ENCODE measurements at places on chromosomes 4 and X.

DNA sequence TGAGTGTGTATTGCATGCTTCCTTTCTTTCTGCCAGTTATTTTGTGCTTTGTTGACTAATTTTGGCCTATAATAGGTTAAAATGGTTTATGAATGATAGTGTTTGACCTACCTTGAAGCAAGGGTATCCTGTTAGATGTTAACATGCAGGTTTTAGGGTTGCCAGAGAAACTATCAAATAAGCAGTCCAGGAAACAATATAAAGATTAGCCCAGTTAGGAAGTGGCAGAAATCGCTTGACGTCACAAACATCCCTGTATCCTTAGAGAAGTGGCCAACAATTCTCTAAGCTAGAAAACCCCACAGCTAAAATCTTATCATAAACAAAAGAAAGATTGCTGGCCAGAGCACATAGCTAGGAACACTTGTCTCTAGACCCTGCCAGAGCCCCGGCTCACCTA, 3.8 kb downstream of the NAP1L5 start:
- DNase-seq: no peak

DNA sequence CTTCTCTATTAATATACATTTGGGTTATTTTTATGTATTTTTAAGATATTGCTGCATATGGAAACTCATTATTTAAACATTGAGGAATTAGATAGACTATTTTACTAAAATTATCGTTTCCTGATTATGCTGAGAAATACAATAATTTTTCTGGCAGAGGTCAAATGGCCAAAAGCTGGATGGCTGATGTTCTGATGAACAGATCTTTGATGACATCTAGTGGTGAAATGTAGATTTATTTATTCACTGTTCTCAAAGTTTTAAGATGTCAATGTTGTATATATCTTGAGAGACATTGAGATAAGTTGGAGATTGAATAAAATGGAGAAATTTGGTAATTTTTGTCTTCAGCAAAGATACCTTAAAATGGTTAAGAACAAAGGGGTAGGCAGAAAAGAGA, 96.2 kb downstream of the UGT8 start:
- peak; percentile 61 for DNase-seq

DNA sequence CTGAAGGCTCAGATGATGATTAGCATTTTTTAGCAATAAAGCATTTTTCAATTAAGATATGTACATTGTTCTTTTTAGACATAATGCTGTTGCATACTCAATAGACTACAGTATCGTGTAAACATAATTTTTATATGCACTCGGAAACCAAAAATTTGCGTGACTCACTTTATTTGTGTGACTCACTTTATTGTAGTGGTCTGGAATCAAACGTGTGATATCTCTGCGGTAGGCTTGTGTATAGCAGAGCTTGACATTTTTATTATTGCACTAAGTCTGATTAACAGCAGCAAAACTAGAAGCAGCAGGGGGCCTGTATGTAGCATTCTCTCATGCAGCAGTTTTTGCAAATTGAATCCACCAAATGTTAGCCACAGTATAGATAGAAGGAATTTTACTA, 119.1 kb upstream of the PRDX4 start:
- no peak for DNase-seq

DNA sequence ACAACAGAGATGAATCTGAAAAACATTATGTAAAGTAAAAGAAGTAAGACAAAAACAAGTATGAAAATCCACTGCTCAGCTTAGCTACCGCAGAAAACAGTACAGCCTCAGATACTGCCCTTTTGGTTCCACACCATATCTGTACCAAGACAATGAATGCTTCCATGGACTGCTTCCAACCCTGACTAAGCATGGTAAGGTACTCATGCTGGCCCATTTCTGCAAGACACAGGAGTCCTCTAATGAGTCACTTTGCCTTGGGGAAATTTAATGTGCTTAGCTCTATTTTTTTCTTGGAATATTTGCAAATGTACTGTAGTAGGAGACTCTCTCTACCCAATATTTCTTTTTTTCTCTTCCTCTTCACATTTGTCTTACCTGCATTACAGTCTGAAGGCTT, 931.7 kb upstream of the HS3ST1 start:
- no peak for DNase-seq

GRCh38 chr4:163565226-163566135, 71.0 kb downstream of the TMA16 start:
- DNase-seq: no peak

DNA sequence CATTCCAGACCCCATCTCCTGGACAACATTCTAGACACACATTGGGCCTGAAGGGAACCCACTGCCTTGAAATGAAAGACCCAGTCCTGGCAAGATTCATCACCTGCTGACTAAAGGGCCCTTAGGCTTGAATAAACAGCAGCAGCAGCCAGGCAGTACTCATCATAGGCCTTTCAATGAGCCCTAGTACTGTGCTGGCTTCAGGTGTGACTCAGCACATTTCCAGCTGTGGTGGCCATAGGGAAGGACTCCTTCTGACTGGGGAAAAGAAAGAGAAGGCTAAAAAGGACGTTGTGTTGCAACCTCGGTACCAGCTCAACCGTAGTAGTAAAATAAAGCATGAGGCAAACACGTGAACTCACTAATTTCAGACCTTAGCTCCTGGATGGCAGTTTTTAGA, 344.0 kb downstream of the ACTRT1 start:
- DNase-seq: no peak

- DNase-seq: no peak
Measured at GRCh38 chr4:17380347-17380746, 131.5 kb downstream of the QDPR start.

GRCh38 chrX:111597967-111598366, 83.0 kb upstream of the ALG13 start:
- no peak for DNase-seq

DNA sequence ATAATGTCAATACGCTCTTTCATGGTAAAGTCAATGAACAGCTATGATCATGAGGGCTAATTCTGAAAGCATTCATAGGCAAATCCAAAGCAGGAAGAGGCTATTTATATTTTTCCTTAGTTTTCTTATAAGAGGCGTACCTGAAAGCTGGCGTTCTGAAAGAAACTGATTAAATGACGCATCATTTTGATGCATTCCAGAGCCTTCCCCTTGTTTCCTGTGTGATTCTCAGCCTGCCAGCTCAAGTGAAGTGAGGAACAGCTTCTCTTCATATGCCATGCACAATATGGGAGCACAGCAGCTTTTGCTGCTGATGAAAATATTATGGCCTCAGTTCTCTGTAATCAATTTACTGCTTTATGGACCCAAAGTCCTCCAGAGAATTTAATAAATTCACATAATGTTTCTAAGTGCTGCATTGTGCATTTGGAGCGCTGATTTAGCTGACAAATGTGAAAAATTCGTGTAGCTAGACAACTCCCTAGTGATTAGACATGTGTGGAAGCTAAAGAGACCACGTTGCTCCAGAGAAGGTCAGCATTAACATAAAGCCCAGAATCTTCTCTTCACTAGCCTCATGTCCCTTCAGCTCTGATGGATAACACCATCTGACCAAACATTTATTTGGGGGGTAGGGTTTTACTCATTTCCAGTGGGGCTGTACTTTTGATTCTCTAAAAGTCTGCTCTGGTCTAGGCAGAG, 110.8 kb downstream of the GPAT3 start:
- DNase-seq: no peak

DNA sequence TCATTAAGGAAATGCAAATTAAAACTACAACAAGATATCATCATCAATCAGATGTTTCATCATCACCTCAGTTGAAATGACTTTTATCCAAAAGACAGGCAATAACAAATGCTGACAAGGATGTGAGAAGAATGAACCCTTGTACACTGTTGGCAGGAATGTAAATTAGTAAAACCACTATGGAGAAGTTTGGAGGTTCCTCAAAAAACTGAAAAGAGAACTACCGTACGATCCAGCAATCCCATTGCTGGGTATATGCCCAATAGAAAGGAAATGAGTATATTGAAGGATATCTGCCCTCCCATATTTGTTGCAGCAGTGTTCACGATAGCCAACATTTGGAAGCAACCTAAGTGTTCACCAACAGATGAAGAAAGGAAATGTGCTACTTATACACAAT, 50.6 kb upstream of the STARD8 start:
- DNase-seq: no peak

GRCh38 chr4:121056066-121056465, 16.3 kb downstream of the NDNF start:
- DNase-seq: peak; percentile 4

GRCh38 chrX:40176351-40177116, 78.8 kb upstream of the BCOR start:
- no peak for DNase-seq

- DNase-seq: no peak
Measured at GRCh38 chrX:51456246-51456645, 40.1 kb downstream of the NUDT11 start.

GRCh38 chr4:116272336-116272735, 813.0 kb downstream of the TRAM1L1 start:
- DNase-seq: no peak

DNA sequence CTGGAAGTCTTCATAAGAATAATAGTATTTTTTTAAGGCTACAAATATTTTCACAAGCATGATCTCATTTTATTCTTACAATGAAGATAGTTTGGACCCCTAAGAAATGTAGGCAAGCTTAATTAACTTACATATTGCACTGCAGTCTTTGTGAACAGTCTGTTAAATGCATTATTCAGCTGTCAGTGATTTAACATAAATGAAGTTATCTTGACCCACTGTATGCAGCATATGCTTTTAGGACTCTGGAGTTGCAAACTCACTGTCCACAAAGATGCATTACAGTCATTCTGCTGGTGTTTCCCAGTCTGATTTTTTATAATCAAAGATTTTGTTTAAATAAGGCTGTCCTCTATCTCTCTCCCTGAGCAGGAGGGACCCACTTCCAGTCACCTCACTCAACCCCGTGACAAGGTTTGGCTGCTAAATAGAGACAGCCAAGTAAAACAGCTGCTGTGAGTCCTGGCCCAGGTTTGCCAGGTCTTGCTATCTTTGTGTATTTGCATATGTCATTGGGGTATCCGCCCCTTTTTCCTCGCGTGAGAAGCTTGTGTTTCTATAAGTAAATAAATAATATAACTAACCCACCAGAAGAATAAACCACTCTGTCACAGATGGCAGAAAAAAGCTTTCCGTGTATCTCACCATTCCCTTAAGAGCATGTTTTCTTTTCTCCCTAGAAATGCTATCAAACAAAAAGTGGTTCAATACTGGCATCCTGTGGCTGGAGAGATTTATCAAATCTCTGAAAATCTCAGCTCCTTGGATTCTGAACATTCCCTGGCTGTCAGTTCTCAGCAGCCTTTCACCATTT, 67.0 kb downstream of the SLC7A11 start:
- no peak for DNase-seq

- DNase-seq: no peak
Measured at GRCh38 chr4:44150091-44150576, 298.5 kb downstream of the KCTD8 start.

- no peak for DNase-seq
Measured at GRCh38 chr4:138406876-138407275, 164.7 kb upstream of the SLC7A11 start.

DNA sequence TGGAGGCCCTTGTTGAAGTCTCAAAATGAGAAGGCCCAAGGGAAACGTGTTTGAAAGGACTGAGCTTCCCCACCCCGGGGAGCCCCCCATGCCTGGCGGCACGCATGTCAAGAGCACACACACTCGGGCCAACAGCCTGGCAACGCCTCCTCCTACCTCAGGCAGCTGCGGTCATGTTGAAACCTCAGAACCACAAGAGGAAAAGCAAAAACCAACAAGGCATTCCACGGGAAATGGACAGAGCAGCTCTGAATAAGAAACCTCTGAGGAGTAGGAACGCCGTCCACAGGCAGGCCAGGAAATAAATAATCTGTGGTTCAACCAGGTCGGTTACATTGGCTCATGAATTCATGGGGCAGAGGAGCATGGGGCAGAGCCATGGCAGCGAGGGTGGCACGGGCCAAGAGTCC, 95.7 kb upstream of the AFAP1 start:
- DNase-seq: no peak

GRCh38 chrX:118115953-118116712, 477 bp downstream of the KLHL13 start:
- no peak for DNase-seq

DNA sequence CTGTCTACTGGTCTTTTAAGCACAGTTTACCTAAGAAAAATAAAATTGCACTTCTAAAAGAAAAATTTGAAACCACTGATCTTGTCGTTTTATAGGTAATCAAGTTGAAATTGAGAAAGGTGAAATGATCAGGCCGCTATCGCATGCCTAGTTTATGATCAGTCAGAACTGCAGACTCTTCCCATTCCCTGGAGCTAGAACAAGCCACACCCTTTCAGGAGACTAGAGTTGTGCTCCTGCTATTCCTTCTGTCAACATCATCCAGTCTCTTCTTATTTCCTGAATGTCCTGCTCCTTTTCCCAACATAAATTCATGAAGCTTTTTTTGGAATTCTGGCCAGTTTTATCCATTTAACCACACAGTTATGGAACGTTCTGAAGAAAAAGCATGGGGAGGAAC, 135.1 kb downstream of the SLC7A11 start:
- no peak for DNase-seq

- no peak for DNase-seq
Measured at GRCh38 chr4:20462426-20463175, 210.9 kb downstream of the SLIT2 start.

- no peak for DNase-seq
Measured at GRCh38 chr4:94897023-94897422, 139.3 kb downstream of the BMPR1B start.

DNA sequence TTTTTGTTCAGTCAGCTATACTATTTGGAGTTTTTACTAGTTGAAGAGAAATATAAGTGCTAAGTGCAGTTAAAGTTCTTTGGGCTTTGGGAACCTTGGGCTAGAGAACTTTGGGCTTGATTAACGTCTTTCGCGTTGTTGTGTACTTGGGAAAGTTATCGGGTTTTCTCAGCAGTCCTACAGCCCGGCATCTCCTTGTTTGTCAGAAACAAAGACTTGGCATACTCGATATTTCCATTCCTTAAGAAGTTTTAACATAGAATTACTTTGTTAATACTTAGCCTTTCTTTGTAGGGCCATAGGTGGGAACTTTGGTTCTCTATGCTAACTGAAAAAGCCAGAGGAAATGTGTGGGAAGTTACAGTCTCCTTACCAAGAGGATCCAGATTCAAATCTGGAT, 28.7 kb downstream of the RAPGEF2 start:
- no peak for DNase-seq

DNA sequence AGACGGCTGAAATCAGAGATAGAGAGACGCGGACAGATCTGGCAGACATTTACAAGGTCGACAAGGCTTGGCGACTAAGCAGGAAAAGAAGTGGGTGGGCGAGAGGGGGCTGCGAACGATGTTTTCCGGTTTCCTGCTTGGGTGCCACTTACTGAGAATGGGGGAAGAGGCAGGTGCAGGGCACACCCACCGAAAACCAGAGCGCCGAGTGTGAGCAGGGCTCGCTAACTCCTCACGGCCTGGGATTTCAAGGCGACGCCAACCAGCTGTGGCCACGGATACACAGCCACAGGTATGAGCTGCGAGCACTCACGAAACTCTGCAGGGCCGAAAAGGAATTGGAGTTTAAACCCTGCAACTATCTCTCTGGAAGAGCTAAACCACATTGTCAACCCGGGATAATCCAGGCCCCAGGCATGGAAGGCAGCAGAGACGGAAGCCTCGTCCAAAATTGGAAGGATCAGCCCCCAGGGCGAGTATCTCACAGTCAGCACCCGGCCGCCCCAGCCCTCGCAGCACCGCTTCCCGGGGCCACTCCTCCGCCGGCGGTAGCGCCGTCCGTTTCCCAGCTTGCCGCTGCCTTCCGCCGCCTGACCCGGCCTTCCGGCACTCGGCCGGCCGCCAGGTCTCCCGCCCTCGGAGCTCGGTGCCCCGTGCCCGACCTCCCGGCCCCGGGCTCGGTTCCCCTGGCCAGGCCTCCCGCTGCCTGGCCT, 778 bp downstream of the CASP3 start:
- DNase-seq: no peak

- no peak for DNase-seq
Measured at GRCh38 chr4:156778093-156778492, 193.5 kb downstream of the PDGFC start.

All from NCI-H446 (cell line).